ENCODE measurements at places on chromosomes 7 and 10.

DNA sequence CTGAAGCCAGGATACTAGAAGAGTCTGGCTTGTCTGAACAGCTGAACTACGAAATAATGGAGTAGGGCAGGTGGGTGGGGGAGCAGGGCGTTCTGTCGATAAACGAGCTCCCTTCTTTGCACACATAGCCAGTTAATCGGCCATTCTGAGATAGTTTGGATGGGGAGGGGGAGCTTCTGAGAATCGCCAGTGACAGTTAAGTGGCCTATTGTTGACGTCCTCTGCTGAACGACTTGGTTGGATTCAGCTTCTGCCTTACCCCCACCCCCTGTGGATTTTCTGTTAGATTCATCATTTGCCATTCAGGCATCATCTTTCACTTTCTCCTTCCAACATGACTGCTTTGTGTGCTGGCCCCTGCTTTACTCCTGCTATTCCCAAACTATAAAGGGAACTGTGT, 520 bp downstream of the CPA5 start:
- DNase-seq = no peak

DNA sequence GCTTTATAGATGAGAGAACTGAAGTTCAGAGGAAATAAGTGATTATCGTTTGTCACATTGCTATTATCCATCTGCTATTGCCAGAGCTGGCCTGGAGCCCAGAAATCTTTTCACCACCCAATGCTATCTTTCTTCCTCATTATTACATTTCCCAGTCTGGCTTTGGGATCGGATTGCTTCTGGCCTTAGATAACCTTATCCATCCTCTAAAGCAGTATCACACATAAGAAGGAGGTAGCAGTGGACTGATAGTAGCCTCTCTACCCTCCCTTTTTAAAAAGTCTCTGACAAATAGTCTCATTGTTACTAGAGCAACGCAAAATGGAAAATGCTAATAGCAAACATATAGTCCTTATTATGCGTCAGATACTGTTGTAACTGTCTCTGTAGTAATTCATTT, 1.3 kb upstream of the CLDN12 start:
- no peak for DNase-seq

- DNase-seq = no peak
Observed at GRCh38 chr7:144738708-144739314, 97.0 kb downstream of the TPK1 start.

DNA sequence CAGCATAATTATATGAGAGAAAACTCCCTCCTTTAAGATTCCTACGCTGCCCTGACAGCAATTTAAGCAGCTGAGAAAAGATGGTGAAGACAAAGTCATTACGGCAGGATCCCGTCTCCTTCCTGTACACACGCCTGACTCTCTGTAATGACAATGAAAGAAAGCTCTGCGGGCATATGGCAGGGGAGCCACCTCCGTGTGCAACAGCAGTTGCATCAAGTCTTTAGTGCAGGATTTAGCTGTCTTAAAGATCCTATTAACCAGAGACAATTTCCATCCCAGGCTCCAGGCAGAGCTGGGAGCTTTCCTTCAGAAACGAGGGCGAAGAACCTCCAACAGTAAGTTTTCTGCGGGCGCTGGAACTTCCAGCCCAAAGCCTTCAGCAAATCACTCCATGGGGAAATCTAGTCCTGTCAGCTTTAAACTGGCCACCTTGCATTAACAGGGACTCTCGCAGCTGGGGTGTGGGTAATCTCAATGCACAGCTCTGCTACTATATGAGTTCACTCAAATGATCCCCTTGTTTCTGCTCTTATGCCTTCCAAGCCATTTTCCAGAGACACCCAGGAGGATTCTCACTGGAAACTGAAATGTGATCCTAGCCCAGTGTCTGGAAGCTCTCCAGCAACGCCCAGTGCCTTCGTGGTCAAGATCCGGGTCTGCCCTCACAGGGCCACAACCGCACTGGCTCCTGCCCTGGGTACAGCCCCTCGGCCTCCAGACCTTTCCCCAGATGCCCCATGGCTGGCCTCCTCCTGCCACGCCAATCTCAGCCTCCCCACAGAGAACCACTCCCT, 74.9 kb downstream of the CTBP2 start:
- no peak for DNase-seq

- DNase-seq = no peak
Observed at GRCh38 chr10:36538953-36539586, 586.3 kb upstream of the ANKRD30A start.

All from AG04449 (cell line).